ENCODE measurements at places on chromosomes 5 and 9.

DNA sequence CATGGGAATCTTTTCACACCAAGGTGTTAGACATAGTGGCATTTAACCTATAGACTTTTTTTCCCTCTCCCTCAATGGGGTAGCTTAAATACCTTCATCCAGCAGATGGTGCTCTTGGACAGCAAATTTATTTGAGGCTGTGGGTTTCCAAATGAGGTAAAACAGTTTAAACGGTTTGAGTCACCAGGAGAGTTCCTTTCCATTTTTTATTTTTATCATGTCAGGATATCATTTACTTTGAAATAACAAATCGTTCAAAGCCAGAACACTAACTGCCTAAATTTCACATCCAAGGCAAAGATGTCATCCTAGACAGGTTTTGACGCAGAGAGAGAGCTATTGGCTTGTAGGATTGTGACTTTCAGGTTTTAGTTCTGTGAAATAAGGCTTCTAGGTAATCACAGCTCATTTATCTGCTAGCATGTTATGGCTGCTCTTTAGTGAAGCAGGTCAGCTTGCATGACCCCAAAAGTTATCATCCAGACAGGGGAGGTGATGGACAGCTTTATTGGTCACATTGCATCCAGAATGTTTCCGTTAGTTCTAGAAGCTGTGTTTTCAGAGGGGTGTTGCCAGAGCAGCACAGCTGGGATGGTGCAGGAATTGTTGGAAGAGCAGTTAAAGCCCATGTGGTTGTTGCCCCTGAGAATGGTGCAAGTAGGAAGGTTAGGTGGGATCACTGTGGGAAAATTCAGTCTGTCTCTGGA, 69.8 kb downstream of the KDM4C start:
- peak; percentile 74 for DNase-seq

DNA sequence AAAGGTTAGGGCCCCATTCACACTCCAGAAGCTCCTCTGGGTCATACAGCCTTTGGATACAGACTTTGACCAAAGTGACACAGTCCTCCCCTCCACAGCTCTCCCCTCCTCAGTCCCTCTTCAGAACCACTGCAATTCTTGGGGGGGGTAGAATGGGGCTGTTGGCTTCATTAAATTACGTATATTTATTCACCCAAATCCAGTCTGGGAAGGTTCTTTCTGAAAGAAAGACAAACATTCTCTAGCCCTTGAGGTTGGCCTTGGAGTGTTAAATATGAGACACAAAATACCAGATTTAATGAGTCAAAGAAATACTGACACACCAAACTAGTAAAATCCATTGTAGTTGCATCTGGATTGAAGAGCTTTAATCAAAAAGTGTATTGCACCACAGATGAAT, 16.1 kb downstream of the ARPC5L start:
- no peak for DNase-seq

- DNase-seq = no peak
Observed at GRCh38 chr5:73946919-73947602, 321.1 kb downstream of the ARHGEF28 start.

- no peak for DNase-seq
Observed at GRCh38 chr5:117414926-117415325, 840.3 kb upstream of the SEMA6A start.

DNA sequence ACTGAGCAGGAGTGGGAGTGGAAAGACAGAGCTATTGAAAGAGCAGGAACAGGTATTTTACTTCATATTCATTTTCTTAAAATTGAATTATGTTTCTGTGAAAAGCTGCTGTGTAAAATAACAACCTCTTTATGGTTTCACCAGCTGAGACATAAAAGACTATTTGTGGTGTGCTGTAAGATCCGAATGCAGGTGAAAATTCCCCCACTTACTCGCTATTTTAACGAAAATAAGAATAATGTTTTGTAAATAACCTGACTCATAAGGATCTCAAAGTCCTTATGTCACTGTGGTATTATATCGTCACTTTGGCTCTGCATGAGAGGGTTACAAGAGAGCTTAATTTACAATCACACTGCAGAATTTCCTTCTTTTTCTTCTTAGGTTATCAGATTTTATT, 65.3 kb upstream of the NFIB start:
- DNase-seq = no peak

DNA sequence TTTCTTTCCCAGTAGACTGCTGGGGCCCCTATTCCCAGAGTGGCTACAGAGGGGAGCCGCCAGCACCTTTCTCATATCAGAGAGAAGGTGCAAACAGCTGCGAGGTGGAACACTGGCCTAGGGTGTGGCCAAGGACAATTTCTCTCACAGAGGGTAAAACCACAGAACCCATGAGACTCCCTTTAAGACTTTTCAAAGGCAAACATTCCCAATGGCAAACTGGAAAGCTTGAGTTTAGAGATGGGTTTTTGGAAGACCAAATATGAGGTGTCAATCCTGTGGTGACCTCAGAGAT, 335.1 kb upstream of the PIK3R1 start:
- DNase-seq = no peak

- no peak for DNase-seq
Observed at GRCh38 chr5:79962575-79963222, 28.4 kb downstream of the MTX3 start.

GRCh38 chr9:123689701-123690428, 240.1 kb downstream of the DENND1A start:
- no peak for DNase-seq

DNA sequence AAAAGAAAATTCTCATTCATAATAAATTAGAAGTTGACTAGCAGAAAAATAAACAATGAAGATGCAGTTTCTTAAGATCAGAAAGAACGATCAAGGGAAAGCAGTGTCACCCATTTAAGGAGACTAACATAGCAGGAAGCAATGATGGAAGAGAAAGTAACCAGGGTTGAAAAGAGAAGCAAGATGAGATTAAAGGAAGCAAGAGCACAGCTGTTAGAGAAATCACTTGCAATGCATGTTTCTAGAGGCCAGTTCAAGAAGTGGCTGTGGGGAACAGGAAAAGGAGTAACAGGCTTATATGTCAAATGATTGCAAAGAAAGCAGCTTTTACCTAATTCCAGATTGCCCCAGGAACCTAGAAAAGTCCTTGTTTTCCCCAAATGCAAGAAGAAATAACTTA, 46.8 kb upstream of the SLC1A1 start:
- DNase-seq = no peak

- DNase-seq = peak; percentile 86
Observed at GRCh38 chr9:125894566-125894965, 147.4 kb downstream of the PBX3 start.

DNA sequence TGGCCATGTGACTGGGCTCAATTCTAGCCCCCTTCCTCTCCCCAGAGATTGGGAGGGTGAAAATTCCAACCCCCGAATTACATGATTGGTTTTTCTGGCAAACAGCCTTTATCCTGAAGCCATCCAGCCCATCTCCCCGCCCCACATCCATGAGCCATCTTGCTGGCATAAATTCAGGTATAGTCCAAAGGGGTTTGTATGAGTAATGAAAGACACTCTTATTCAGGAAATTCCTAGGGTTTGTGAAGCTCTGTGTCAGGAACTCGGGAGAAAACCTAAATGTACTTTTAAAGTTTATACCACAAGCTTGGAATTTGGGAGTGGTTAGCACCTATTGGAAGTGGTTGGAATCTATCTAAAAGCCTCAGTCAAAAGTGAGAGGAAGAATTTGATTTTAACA, 80.6 kb upstream of the SIMC1 start:
- DNase-seq = no peak

- DNase-seq = no peak
Observed at GRCh38 chr5:56313004-56313531, 79.9 kb upstream of the ANKRD55 start.

DNA sequence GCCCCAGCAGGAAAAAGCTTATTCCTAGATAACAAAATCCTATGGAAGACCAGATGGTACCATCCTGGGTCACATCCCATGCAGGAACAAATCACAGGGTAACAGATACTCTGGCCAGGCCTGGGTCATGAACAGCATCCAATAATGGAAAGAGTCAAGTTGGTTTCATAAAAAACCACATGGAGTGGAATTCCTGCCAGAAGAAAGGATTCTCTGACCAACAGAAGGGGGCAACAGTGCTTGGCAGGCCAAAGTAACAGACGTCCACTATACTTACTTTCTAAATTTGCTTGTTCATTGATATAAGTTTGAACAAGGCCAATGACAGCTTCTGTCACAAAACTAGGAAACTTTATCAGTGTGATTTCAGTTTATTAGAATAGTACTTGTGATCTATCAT, 273.5 kb downstream of the ARRDC3 start:
- DNase-seq = no peak

- no peak for DNase-seq
Observed at GRCh38 chr9:22033012-22033630, 24.0 kb upstream of the CDKN2B start.

DNA sequence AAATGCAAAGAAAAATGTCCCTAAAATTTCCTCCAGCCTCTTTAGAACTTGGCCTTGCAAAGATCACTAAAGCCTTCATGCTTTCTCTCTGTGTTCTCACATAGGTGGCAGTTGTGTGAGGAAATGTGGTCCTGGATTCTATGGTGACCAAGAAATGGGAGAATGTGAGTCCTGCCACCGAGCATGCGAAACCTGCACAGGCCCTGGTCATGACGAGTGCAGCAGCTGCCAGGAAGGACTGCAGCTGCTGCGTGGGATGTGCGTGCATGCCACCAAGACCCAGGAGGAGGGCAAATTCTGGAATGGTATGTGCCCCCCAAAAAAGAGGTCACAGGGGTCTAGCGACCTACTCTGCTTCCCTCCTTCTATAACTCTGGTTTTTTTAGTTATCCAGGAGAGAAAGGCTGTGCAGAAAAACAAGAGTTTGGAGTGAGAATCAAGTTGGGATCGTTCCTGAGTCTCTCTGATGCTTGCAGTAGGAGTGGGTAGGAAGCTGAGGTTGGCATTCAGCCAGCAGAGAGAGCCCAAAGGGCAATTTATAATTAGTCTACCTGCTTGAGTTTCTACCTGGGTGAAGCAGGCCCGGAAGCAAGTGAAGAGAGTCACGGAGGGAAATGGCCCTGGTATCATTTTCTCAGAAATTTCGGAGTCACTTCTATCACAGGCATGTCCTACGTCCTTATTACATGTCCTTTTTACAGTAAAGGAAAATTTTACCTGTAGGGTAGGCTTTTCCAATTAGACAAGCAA, 97.5 kb downstream of the RFK start:
- DNase-seq = no peak

GRCh38 chr5:65768723-65769346, 46.8 kb downstream of the NLN start:
- no peak for DNase-seq

- no peak for DNase-seq
Observed at GRCh38 chr5:174410716-174411478, 313.5 kb upstream of the MSX2 start.

GRCh38 chr5:171524466-171524865, 105.0 kb downstream of the FGF18 start:
- DNase-seq = no peak

- DNase-seq = no peak
Observed at GRCh38 chr5:178143901-178144300, 9.8 kb downstream of the NHP2 start.

DNA sequence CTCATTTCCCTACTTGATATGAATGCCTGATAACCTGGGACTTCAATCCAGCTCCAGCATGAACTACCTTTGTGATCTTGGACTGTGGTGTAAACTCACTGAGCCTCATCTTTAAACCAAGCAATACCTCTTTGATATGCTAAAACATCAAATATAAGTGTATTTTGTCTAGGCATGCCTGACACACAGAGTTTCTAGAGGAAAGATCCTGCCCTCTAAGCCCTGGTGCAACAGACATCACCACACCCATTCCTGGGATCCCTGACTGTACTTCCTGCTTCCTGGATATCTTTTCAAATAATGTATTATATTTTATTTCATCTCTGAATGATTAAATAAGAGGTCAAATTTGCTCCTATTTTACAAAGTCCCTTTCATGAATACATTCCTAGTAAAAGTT, 55.8 kb downstream of the ANXA2R start:
- no peak for DNase-seq
